ENCODE measurements at places on chromosomes 1 and 21. TPM values are rescaled to one million over a fixed set of nuclear protein-coding genes. Genes with fewer than 3 reads are reported as not detected.

CELSR2 gene
- 0.29 TPM for total RNA-seq

AK5 gene
- total RNA-seq = 17.0 TPM

DBT gene
- total RNA-seq = 2.9 TPM

LINGO4 gene
- not detected for total RNA-seq

MRPS21 gene
- 58.7 TPM for total RNA-seq

PLA2G2C gene
- not detected for total RNA-seq

NFASC gene
- not detected for total RNA-seq

TNFRSF8 gene
- total RNA-seq = 4.0 TPM

APCS gene
- total RNA-seq = not detected

HLX gene
- total RNA-seq = 43.8 TPM

ZBED6 gene
- 6.1 TPM for total RNA-seq

KAZN gene
- 0.89 TPM for total RNA-seq

Data from myometrial cell (primary cell).